ENCODE measurements at places on chromosomes 13 and 19.

GRCh38 chr13:35711909-35712308 is 235.4 kb upstream of the MAB21L1 start:
- DNase-seq: no peak

DNA sequence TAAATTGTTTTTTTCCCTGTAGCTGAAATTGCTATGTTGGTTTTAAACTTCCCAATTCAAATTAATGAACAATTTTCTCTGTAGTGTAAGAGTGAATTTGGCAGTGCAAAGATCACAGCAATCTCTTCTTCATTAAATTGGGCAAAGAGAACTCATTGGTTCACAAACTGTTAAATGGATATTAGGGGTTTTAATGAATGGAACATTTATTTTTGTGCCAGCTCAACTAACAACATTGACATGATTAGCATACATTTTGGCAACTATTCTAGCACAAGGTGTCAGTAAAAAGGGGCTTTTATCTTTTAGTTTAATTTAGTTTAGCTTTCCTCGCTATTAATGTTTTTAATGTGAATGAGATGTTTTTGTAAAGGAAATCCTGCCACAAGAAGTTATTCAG is 7.1 kb downstream of the PCDH20 start:
- no peak for DNase-seq

DNA sequence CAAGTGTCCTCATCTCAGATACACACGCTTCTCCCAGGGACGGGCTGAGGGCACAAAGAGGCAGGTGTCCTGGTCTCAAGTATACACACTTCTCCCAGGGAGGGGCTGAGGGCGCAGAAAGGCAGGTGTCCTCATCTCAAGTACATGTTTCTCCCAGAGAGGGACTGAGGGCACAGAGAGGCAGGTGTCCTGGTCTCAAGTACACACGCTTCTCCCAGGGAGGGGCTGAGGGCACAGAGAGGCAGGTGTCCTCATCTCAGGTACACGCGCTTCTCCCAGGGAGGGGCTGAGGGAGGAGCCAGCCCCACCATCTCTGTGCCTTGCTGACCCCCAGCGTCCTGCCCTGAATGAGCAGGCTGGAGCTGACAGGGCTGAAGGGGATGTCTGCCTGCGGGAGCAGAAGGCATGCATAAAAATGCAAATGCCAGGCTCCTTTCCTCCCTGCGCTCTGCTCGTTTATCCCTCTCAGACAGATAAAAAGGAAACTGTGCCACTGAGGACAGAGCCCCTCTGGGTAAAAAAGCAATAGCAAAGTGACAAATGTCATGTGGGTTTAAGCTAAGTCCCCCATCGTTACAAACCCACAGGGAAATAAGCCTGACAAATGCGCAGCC is 96.1 kb upstream of the UQCRFS1 start:
- no peak for DNase-seq

DNA sequence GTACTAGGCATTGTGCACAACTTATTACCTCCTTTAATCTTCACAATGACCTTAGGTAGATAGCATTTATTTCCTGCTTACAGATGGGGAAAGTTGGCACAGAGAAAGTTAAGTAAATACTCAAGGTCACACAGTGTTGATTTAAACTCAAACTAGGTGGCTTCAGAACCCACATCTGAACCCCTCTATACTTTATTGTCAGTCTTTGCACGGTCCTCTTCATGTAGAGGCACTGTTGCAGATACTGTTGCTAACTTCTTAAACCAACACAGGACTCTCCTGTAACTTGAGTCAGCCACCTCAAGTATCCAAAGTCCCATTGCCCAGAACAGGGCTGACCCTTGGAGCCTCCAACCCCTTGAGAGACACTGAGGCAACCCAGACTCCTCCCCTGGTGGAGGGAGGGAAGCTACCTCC is 48.8 kb downstream of the FRY start:
- no peak for DNase-seq

GRCh38 chr13:68940049-68940448 is 1167.6 kb upstream of the ATXN8OS start:
- no peak for DNase-seq
